ENCODE measurements at places on chromosomes 6 and 20.

- no peak for DNase-seq
Observed at GRCh38 chr6:16694781-16695578, 66.3 kb downstream of the ATXN1 start.

DNA sequence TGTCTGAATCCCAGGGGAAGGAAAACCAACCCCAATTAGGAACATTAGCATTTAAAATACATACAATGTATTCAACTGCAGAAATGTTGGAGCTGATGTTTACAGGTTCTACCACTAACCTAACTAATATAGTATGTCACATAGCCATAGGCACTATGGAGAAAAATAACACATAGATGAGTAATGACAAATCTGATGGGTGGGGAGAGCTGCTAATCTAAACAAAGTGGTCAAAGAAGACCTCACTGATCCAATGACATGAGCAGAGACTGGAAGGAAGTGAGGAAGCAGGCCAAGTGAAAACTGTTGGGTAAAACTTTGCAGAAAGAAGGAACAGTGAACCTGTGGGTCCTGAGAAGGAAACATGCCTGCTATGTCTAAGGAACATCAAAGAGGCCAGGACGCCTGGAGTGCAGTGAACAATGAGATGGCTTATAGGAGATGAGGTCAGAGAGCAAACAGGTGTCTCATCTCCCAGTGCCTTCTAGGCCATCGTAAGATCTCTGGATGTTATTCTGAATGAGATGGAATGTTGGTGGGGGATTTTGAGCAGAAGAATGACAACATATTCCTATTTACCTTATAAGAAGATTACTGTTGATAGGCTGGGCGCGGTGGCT, 135.7 kb downstream of the ALDH8A1 start:
- DNase-seq: no peak

- no peak for DNase-seq
Observed at GRCh38 chr6:665403-666267, 8.7 kb upstream of the HUS1B start.

GRCh38 chr20:24818056-24818455, 131.0 kb upstream of the CST7 start:
- no peak for DNase-seq

- DNase-seq: no peak
Observed at GRCh38 chr6:22447249-22448196, 121.8 kb upstream of the HDGFL1 start.

GRCh38 chr6:53042112-53042511, 23.1 kb upstream of the FBXO9 start:
- peak; percentile 63 for DNase-seq

GRCh38 chr6:104829183-104829958, 30.3 kb downstream of the HACE1 start:
- DNase-seq: no peak

DNA sequence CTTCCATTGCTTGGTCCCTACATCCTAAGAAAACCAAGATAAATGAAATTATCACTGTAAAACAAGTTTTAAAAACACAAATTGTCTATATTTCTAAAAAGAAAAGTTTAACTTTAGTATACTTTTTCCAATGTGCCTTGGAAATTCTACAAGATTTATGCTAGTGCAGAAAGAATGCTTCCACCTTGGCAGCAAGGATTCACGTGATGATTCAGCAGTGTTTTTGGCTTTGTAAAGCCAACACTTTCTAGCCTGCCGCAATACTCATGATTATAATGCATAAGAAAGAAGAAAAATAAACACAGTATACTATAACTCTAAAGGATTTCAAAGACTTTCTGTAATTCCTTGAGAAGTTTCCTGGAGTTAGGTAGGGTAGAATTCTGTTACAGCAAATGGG, 442.7 kb downstream of the TENT5A start:
- no peak for DNase-seq

- no peak for DNase-seq
Observed at GRCh38 chr20:64247970-64248841, 7.3 kb upstream of the PCMTD2 start.

GRCh38 chr6:160137989-160138835, 16.6 kb downstream of the SLC22A1 start:
- DNase-seq: peak; percentile 50

DNA sequence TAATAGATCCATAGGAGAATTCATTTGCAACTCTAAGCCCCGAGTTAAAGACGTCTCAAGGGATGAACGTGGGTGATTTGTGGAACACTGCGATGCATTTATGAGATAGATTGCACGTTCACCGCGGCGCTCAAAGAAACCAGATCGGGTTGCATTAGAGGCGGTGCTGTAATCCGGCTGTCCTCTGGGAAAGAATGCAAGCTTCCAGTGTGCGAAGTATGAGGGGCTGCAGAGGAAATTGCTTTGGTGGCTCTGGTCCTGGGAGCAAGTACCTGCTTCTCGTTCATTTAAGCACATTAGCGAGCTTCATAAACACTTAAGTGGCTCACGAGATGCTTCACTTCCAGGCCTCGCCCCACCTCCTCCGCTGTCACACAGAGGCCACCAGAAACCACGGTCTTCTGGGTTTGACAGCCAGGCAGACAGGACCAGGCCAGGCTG, 182.3 kb downstream of the CDH4 start:
- DNase-seq: no peak

DNA sequence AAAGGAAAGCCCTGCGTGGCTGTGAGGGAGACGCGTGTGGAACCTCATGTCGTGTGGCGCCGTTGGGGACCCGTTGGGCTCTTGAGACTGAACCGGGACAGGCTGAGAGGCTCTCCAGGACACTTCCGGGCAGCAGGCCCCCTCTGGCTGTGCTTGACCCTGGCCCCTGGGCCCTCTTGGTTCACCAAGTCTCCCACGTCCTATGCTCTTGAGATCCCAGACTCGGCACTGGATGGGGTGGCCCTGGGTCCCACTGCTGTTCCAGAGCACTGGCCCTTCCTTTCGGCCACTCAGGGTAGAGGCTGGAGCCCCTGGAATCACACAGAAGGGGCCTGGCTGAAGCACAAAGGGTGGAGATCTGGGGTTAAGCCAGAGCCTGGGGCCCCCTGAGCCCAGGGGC, 30.4 kb downstream of the NTSR1 start:
- no peak for DNase-seq

GRCh38 chr20:51500311-51500710, 42.2 kb downstream of the NFATC2 start:
- DNase-seq: peak; percentile 33

DNA sequence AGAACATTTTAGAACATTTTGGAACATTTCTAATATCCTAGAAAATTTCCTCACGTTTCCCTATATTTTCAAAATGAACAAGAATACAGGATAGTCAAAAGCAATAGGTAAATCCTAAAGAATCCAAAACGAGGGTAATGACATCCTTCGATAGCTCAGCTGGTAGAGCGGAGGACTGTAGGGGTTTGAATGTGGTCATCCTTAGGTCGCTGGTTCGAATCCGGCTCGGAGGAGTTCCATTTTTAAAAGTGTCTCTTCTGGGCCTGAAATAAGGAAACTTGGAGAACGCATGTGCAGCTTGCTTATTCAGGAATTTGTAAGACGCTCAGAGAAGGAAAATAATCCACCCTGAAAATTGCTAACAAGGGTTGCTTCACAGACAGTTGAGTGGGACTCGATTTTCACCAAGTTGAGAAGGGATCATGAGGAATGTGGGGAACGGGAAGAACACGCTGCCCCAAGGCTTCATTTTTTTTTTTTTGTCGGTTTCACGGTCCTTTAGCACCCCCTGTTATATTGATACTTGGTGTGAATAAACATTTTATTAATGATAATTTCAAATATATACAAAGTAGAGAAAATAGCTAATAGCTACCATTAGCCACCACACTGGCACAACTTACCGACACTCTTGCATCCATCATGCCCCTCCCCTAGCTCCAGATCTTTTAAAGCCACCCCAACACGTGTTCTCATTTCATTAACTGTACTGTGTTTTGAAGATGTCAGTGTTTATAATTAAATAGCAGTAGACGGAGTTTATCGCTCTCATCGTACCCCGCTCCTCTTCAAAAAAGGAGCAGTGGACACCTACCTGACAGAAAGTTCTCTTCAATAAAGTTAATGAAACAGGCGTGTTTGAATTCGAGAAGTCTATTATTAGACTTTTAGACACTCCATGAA, 1.8 kb upstream of the ABT1 start:
- peak; percentile 89 for DNase-seq

DNA sequence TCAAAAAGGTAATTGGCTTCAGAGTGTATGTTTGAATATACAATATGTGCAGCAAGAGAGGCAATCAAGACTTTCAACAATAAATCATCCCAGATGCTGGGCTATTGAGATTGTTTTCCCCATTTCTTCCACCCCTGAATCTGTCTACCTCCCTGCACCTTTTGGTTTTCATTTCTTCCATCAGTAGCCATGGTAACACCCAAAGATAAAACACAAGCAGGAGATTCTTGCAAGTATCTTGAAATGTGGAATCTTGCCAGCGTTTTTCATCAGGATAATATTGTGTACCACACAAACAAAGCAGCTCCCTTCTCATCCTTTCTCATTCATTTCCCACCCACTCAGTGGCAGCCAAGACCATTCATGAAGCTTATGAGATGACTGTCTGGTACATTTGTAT, 73.0 kb upstream of the NRSN1 start:
- DNase-seq: peak; percentile 59

DNA sequence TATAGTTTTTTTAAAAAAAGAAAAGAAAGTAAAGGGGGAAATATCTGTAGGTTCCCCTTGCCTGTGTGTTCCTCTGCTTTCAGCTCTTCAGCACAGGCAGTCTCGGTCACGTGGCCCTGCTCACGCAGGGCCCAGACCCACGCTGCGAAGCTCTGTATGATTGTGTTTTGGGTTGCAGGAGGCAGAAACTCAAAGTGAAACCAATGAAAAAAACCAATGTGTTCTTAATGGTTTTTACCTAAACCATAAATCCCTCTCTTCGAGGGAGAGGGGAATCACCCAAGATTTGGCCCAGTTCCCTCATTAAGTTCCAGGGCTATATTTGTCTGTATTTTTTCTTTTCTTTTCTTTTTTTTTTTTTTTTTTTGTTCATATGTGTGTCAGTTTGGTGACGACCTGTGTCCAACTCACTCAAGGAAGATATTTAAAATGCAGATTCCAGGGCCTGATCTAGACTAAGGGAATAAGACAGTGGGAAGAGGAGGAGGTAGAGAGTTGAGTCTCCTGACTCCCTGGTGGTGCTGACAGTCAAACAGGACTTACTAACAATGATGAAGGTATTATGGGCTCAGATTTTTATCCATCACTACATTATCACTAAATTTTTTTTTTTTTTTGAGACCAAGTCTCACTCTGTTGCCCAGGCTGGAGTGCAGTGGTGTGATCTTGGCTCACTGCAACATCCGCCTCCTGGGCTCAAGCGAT, 33.8 kb upstream of the RREB1 start:
- no peak for DNase-seq

GRCh38 chr6:100549406-100550167, 84.9 kb upstream of the SIM1 start:
- DNase-seq: no peak

GRCh38 chr6:9186148-9186547, 750.8 kb upstream of the SLC35B3 start:
- DNase-seq: no peak

DNA sequence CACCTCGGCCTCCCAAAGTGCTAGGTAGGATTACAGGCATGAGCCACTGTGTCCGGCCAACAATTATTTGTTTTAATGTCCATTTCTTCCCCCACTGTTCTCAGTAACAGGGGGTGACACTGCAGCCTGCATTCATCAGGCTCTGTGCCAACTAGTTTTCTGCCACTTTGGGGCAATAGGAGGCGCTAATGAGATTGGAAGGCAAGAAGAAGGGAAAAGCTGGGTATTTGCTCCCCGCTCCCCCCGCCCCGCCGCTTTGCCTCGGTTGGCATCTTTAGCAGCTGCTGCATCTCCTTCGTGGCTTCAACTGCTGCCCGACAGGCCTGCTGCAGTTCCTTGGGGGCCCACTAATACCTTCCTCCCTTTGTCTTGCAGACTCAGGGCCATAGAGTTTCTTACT, 35.0 kb upstream of the MDGA1 start:
- DNase-seq: no peak

- DNase-seq: no peak
Observed at GRCh38 chr20:12159261-12159660, 241.6 kb downstream of the BTBD3 start.

GRCh38 chr6:77883851-77884250, 231.0 kb downstream of the MEI4 start:
- no peak for DNase-seq

- no peak for DNase-seq
Observed at GRCh38 chr6:35724059-35724458, 12.8 kb upstream of the ARMC12 start.

- no peak for DNase-seq
Observed at GRCh38 chr20:611047-611842, 1.1 kb upstream of the TCF15 start.

GRCh38 chr6:40326714-40327421, 260.3 kb downstream of the LRFN2 start:
- DNase-seq: no peak

- DNase-seq: peak; percentile 45
Observed at GRCh38 chr6:129498950-129499842, 210.8 kb downstream of the ARHGAP18 start.

- no peak for DNase-seq
Observed at GRCh38 chr6:27026361-27026760, 221.1 kb upstream of the PRSS16 start.

- no peak for DNase-seq
Observed at GRCh38 chr6:39776581-39776980, 15.6 kb upstream of the DAAM2 start.

DNA sequence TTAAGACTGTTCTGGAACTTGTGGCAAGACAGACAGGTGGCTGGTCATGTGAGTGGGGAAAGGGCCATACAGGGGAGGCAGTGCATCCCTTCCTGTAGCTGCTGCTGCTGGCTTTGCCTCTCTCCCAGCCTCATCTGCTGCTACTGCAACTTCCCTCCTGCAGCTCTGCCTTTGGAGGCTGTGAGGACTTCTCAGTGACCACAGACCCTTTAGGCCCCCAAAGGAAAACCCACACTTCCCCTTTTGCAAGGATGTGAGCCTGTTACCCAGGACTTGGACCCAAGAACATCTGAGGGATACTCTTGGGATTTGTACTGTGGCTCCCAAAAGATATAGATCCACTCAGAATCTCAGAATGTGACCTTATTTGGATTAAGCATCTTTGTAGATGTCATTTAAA, 91.0 kb downstream of the TMEM170B start:
- DNase-seq: no peak

DNA sequence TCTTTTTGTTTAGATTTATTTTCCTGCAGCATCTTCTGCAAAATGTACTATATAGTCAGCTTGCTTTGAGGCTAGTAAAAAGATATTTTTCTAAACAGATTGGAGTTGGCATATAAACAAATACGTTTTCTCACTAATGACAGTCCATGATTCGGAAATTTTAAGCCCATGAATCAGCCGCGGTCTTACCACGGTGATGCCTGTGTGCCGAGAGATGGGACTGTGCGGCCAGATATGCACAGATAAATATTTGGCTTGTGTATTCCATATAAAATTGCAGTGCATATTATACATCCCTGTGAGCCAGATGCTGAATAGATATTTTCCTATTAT, 3.2 kb downstream of the FOXC1 start:
- no peak for DNase-seq

- DNase-seq: no peak
Observed at GRCh38 chr20:53760025-53760441, 166.4 kb upstream of the ZNF217 start.
